ENCODE measurements at places on chromosomes 5 and 9.
A peak's percentile ranks its signal among the peaks of the same experiment; 100 is the strongest.

DNA sequence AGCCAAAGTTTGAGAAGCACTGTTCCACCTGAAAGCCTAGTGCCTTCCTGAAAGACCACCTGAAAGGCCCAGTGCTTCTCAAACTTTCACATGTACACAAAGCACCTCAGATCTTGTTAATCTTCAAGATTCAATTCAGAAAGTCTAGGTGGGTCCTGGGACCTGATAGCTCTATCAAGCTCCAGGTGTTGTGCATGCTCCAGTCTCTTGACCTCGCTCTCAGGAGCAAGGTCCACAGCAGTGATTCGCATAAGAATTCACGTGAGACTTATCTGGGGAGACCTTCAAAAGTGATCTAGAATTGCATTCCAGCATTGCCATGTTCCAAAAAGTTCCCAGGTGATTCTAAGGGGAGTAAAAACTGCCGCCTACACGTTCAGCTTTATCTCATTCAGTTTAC lies 102.1 kb downstream of the PIK3R1 start:
- no peak for DNase-seq

DNA sequence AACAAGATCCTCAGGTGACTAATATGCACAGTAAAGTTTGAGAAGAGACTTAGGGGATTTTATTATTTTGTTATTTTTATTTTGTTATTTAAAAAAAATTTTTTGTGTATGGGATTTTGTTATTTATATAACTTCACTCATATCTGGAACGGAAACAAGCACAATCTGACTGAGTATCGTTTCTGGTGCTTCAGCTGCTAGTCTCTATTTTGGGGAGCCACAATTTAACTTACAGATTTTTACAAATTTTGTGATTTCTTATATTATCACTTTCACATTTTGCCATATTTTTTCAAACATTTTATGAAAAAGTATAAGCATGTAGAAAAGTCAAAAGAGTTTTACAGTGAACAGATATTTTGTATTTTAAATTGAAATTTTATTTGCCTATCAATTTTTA lies 208.7 kb downstream of the CCDC171 start:
- no peak for DNase-seq

GRCh38 chr9:129665389-129665775 lies at the start of gene PRRX2:
PRRX2 (plus strand) TSS chr9:129665647; CDS start chr9:129665868, 221 bp downstream.
- no peak for DNase-seq

GRCh38 chr9:113479174-113479621 lies 15.7 kb downstream of the RGS3 start:
- DNase-seq: peak; percentile 8

DNA sequence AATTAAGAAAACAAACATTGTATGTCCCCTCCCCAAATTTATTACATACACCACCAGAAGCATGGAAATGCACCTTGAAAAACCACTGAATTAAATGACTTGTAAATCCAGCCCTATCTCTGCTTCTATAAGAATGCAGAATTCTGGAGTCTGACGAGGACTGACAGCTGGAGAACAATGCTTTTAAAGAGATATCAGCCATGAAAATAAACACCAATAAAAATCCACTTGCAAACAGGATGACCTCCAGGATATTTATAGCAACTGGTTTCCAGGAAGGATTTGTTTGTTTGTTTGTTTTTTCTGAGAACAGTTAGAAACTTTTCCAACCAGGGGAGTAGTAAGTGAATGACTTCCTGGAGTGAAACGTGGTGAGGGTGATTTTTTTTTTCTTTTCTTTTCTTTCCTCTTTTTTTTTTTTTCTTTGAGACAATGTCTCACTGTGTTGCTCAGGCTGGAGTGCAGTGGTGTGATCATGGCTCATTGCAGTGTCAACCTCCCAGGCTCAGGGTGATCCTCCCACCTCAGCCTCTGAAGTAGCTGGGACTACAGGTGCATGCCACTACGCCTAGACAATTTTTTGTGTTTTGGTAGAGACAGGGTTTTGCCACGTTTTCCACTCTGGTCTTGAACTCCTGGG lies 38.7 kb upstream of the SLC36A1 start:
- DNase-seq: no peak

GRCh38 chr5:134143944-134144941 lies 29.8 kb downstream of the TCF7 start:
- DNase-seq: no peak

GRCh38 chr9:21078702-21079101 lies 960 bp upstream of the IFNB1 start:
- DNase-seq: no peak

DNA sequence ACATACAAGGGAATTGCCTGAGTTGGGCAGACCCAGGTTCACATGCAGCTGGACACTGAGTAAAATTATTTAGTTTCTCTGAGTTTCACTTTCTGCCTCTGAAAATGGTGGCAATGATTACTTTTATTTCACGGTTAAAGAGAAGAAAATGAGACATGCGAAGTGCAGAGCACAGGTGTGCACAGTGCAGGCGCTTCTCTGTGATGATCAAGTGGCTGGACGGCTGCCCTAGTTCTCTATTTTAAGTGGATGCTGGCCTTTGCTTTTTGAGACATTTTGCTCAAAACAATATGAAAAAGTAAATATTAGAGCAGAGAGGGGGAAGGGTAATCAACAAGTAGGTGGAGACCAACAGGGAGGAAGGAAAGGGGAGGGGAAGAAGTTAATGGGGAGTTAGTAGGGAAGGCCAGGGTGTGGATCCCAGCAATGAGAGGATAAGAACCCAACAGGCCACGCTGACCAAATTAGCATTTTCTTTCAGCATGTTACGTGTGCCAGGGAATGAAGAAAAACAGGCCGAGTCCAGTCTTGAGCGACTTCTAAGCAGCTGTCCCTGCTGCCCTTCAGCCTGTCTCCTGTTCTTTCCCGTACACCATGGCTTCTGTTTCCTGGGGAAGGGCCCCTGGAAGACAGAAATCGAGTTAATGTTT lies 16.1 kb downstream of the SNX18 start:
- DNase-seq: no peak

DNA sequence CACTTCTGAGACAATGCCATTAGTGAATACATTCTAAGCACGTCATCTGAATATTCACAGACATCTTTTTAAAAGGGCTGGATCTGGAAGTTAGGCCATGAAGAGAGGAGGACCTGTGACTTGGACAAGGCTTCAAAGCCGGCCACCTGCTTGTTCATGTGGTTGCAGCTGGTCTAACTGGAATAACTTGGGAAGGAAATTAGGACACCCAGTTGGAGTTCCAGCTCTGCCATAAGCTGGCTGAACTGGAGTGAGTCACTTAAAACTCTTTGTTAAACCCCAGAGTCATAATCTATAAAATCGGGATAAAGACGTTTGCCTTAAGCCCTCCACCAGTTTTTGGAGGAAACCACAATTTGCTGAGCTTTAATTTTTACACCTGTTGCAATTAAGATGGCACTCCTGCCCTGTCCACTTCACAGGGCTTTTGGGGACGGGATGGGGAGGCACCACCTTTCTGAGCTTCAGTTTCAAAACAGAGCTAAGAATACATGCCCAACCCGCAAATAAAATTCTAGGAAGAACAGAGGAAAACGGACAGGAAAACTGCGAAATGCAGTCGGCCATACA lies 536 bp upstream of the STX17 start:
- DNase-seq: no peak

DNA sequence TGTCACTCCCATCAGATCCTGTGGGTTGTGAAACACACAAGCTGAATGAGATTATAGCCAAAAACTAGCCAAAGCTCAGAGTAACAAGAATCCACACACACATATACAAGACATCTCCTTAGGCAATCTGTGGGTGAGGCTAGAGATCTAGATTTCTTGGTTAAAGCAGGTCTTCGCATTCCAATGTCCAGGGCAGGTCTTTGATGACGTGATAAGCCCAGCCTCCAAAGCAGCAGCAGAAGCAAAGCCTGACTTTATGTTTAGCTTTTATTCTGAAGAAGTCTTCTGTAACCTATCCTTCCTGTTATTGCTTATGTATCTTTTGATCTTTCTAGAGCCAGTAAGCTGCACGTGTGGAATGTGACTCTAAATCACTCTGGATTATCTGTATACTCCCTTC lies 199.1 kb upstream of the SLC30A5 start:
- no peak for DNase-seq

- no peak for DNase-seq
Measured at GRCh38 chr9:133679056-133679455, 42.9 kb downstream of the DBH start.

DNA sequence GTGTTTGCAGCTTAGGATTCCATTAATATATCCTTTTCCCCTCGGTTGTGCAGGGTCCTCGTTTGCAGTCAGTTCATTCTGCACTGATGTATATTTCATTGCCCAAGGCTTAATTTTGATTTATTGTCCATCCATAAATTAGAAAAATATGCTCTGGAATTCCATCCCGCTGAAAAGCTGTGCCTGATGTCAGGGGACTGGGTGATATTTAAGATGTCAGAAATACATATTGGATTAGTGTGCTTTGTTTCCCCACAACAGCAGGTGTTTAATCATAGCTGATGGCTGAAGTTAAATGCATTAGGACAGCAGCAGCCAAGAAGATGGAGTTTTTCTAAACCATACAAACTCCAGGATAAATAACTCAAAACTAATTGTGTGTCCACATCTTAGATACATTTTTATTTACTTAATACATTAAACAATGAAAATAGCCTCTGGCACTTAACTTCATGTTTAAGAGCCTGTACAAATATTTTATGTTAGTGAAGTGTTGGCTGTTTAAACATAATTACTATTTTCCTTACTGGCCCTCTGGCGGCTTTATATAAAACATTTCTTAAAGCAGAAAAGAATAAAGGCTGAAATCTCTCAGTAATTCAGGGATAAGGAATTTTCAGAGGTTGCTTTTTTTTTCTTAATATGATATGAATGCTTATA lies 170.4 kb upstream of the TBCA start:
- DNase-seq: no peak

DNA sequence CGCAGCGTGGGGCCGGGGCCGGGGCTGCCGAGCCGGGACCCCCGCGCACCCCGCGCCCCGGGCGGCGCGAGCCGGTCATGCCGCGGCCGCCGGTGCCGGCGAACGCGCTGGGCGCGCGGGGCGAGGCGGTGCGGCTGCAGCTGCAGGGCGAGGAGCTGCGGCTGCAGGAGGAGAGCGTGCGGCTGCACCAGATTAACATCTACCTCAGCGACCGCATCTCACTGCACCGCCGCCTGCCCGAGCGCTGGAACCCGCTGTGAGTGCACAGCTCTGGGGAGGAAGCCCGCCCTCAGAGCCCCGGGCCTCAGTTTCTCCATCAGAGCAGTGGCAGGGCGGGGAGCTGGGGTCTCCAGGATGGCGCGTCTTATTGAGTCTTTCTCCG lies 335 bp downstream of the GALNT12 start:
- no peak for DNase-seq

GRCh38 chr9:107282759-107283622 lies at the start of gene RAD23B:
RAD23B (plus strand) TSS chr9:107283279; CDS start chr9:107283630, 351 bp downstream.
- peak; percentile 96 for DNase-seq

DNA sequence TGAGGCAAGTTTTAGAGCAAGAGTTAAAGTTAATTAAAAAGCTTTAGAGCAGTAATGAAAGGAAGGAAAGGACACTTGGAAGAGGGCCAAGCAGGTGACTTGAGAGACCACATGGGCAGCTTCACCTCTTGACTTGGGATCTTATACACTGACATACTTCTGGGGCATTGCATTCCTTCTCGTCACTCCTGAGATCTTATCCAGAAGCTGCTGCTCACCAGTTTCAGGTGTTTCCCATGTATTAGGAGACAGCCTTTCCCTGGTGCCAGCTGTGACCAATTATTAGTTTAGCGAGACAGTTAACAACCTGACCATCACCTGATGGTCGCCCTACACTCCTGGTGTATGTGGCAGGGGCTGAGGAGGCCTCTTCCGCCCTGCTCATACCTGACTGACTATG lies 382.1 kb downstream of the KDM4C start:
- DNase-seq: no peak

DNA sequence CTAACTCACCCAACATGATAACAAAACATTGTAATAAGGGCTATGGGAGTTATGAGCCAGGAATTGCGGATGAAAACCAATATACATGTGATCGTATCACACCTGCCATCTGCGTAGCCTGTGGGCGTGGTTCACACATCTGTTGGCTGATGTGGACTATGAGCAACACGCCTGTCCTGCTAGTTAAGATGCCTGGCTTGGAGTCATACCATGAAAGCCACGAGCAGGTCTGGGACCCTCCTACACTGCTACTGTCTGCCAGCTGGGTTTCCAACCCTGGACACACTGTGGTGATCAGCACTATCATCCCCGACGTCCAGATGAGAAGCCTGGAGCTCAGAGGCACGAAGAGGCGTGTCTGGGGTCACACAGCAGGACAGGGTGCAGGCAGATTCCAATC lies 40.2 kb downstream of the STK10 start:
- DNase-seq: no peak

- DNase-seq: no peak
Measured at GRCh38 chr9:4174546-4175175, 125.2 kb downstream of the GLIS3 start.

DNA sequence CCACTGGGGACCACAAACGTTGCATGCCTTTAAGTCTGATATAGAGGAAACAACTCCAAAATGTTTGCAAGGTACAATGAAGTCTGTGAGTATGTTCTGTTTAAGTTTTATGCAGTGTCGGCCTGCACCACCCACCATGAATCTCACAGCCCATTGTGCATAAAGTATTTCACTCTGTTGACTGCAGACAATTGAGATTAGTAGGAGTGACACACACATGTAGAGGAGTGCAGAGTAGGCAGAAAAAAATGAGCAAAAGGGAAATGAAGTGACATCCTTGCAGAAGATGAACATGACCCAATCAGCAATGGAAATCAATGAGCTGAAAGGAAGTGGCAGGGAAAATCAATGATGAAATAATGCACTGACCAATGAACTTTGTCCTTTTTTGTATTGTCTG lies 315.6 kb upstream of the PTPRD start:
- no peak for DNase-seq

DNA sequence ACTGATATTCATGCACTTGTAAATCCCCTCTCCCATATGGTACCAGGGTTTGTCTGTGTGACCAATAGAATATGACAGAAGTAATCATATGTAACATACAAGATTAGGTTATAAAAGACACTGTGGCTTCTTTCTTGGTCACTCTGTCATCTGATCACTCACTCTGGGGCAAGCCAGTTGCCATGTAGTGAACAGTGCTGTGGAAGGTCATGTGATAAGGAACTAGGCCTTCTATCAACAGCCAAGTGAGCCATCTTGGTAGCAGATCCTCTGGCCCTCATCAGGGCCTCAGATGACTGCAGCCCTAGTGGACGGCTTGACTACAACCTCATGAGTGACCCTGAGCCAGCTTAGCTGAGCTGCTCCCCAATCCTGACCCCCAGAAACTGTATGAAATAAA lies 30.0 kb upstream of the MATR3 start:
- DNase-seq: no peak

DNA sequence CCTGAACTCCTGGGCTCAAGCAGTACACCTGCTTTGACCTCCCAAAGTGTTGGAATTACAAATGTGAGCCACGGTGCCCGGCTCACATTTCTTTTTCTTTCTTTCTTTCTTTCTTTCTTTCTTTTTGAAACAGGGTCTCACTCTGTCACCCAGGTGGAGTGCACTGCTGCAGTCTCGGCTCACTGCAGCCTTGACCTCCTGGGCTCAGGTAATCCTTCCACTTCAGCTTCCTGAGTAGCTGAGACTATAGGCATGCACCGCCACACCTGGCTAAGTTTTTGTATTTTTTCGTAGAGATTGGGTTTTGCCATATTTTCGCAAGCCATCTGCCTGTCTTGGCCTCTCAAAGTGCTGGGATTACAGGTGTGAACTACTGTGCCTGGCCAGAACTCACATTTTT lies 183.7 kb downstream of the CCDC171 start:
- no peak for DNase-seq

- DNase-seq: no peak
Measured at GRCh38 chr5:86463339-86463738, 154.4 kb upstream of the COX7C start.

Data from stimulated activated CD8-positive, alpha-beta memory T cell treated with anti-CD3 and anti-CD28 coated beads, Interleukin-7, amount 100 ng/mL, for 1 hour (primary cell).